ENCODE measurements at places on chromosomes 2 and 18. TPM values are rescaled to one million over a fixed set of nuclear protein-coding genes. Genes with fewer than 3 reads are reported as not detected.
A peak's percentile ranks its signal among the peaks of the same experiment; 100 is the strongest.

- peak; percentile 86 for DNase-seq
These were observed 114.5 kb downstream of the RNF144A start for GRCh38 chr2:7031547-7032245.

- DNase-seq, result no peak
These were observed 41.6 kb upstream of the RALBP1 start for GRCh38 chr18:9433671-9434121.

DNA sequence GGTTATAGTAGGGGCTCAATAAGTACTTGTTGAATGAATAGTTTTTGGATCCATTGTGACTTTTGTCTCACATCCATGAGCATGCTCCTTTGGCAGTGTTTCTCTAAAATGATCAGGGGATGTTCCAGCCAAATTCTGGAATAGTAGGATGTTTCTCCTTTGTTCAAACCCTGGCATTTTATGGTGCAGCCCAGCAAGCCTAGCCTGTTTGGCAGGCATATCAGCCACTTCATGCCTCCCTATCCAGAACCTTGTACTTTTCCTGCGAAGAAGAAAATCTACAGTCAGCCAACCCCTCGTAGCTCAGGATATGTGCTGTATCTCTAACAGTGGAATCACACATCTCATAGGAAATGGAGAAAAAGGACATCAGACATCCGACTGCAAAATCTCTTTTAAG, 27.1 kb upstream of the RPRD1A start:
- DNase-seq, result no peak

DNA sequence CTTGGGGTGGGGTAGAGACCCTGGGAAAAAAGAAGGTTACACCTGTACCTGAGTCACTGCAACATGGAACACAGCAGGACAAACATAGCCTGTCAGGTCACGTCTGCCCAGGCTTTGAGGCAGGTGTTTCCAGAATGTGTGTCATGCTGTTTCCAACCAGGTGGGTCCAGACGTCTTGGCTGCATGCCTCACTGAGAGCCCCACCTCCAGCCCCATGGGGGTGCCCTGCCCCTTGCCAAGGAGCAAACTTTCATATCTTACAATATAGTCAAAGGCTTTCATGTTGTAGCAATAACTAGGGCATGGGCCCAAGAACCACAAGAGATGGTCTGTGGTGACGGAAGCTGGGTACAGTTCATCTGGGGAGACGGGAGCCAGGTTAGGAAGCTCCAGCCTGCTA, 499.7 kb downstream of the BCL11A start:
- no peak for DNase-seq

GRCh38 chr2:217625557-217626169, 377.1 kb downstream of the TNS1 start:
- no peak for DNase-seq

- DNase-seq, result no peak
These were observed 286.4 kb upstream of the MMADHC start for GRCh38 chr2:149873936-149874335.

DNA sequence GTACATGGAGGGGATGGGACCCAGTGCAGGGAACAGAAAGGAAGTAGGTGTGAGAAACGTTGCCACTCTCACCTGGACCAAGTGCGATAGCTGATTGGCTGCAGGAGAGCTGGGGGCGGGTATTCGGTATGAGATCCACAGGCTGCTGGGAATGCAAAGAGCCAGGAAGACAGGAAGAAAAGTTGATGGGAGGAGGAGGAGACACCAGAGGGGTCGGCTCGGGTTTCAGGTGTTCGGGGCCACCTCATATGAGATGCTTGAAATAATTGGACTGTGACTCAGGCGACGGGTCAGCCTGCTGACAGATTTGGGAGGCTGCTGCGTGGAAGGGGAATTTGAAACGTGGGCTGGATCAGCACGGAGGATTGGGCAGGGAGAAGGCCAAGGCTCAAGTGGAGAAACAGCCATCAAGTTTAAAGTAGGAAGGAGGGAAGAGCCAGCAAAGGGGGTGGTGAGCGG, 65.1 kb downstream of the MRPS9 start:
- DNase-seq, result no peak

DNA sequence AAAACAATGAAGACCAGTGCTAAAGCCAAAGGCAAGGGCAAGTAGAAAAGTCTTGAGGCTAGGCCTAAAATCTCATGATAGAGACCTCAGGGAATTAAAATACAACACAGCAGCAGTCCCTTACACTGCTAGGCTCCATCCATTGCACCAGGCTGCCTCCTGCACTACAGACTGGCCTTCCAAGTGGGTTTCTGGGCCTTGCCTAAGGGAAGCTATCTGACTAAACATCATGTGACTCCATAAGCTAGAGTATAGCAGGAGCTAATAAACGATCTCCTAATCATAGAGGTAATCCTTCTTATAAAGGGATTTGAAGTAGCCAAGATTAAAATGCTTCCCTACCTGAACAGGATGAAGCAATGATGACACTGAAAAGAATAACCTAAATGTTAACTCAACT, 77.6 kb upstream of the NFU1 start:
- no peak for DNase-seq

- no peak for DNase-seq
These were observed 8.1 kb upstream of the RAB17 start for GRCh38 chr2:237598468-237599208.

DNA sequence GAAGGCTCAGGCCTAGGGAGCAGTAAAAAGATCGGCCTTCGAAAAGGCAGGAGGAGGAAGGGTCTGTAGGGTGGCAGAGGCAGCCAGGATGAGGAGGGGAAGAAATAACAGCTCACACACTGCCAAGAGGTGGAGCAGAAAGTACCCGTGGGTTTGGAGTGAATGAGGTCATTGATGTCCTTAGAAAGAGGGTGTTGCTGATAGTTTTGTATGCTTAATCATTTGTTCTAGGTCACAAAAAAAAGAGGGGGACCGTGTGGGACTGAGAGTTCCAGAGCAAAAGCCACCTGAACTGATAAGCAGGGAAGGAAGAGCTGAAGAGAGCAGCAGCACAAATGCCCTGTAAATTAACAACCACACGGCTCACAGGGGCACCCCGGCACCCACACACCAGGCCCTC, 140.4 kb downstream of the FAM161A start:
- no peak for DNase-seq

KCNF1 gene
- total RNA-seq, result not detected

SCYGR4 gene
- total RNA-seq, result not detected

ZAP70 gene
- total RNA-seq, result 53.4 TPM

PLCL1 gene
- total RNA-seq, result 4.6 TPM

ANKRD29 gene
- 3.3 TPM for total RNA-seq

SFXN5 gene
- 18.8 TPM for total RNA-seq

GRP gene
- total RNA-seq, result not detected

Data from spleen (tissue), 13 donors.